Right atrium auricular region (tissue), 2 donors: ENCODE measurements at places on chromosomes 16 and 17. TPM values are rescaled to one million over a fixed set of nuclear protein-coding genes. Genes with fewer than 3 reads are reported as not detected.

DNA sequence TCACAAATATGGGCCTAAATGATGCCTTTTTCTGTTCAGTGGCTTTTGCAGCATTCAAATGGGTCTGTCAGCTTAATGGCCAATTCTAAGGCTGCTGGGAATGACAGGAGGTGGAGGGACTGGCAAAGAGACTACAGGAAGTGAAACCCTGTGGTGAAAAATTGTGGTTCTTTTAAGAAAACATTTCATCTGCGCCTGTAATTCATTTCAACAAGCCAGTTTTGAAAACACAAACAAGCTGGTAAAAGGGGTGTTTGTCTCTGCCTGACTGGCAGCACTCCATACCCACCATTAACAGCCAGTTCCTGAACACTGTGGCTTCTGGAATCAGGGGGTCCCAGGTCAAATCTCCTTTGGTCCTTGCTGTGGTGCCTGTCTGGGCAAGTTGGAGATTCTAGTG is 3.6 kb upstream of the KDM8 start:
- no peak overlapping the region for H3K4me3 ChIP-seq
- no peak overlapping the region for H3K27ac ChIP-seq
- no peaks in the 10 kb centered on the region for H3K27me3 ChIP-seq

DNA sequence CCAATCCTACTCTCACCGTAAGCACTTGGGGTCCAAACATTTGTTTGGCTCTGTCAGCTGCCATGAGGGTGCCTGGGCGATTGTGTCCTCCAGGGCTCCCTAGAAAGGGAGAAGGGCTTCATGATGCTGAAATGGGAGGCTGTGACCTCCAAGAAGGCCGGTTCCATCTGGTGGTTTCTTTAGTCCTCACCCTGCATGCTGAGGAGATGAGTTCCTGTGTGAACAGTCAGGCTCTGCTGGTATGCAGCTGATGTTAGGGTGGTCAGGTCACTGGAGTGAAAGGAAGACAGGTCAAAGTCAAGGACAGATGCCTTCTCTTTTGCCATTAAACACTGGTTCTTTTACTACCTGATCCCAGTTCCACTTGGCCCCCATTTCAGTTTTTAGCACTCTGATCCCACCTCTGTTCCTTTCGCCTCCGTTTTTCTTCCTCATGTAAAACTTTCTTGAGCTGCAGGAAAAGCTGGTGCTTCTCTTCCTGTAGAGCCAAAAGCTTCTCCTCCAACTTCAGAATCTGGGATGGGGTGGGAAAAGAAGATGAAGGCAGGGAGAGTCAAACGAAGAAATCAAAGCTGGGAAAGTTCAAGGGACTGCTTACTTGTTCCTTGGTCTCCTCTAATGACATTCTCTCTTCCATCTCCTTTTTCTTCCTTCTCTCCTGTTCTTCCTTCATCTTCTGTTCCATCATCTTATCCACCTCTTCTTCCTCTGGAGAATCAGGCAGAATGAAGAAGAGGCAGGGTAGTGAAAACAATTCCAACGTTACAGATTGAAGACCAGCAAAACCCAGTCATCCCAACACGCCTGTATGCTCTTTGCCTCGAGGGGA is 1.1 kb downstream of the GPS2 start:
- peak overlapping the region; percentile 92 for H3K27ac ChIP-seq
- H3K4me1 ChIP-seq: peaks cover 39% of the 10 kb centered on the region
- peaks cover 70% of the 10 kb centered on the region for H3K36me3 ChIP-seq
- H3K4me3 ChIP-seq: peak overlapping the region; percentile 83
- DNase-seq: no peak
- no peaks in the 10 kb centered on the region for H3K27me3 ChIP-seq

GRCh38 chr17:79619636-79620206 is 8.9 kb upstream of the RBFOX3 start:
- H3K27me3 ChIP-seq: no peaks in the 10 kb centered on the region
- DNase-seq: no peak
- no peak overlapping the region for H3K4me3 ChIP-seq
- no peak overlapping the region for H3K27ac ChIP-seq
- no peaks in the 10 kb centered on the region for H3K36me3 ChIP-seq
- H3K4me1 ChIP-seq: no peaks in the 10 kb centered on the region

- no peaks in the 10 kb centered on the region for H3K4me1 ChIP-seq
- no peak overlapping the region for H3K4me3 ChIP-seq
- no peaks in the 10 kb centered on the region for H3K36me3 ChIP-seq
Measured at GRCh38 chr17:50710025-50710424, 2.3 kb upstream of the ANKRD40 start.

GRCh38 chr17:45313421-45313771 is 3.4 kb downstream of the MAP3K14 start:
- H3K27ac ChIP-seq: peak overlapping the region; percentile 96
- H3K36me3 ChIP-seq: no peaks in the 10 kb centered on the region
- no peaks in the 10 kb centered on the region for H3K27me3 ChIP-seq
- H3K4me1 ChIP-seq: no peaks in the 10 kb centered on the region

DNA sequence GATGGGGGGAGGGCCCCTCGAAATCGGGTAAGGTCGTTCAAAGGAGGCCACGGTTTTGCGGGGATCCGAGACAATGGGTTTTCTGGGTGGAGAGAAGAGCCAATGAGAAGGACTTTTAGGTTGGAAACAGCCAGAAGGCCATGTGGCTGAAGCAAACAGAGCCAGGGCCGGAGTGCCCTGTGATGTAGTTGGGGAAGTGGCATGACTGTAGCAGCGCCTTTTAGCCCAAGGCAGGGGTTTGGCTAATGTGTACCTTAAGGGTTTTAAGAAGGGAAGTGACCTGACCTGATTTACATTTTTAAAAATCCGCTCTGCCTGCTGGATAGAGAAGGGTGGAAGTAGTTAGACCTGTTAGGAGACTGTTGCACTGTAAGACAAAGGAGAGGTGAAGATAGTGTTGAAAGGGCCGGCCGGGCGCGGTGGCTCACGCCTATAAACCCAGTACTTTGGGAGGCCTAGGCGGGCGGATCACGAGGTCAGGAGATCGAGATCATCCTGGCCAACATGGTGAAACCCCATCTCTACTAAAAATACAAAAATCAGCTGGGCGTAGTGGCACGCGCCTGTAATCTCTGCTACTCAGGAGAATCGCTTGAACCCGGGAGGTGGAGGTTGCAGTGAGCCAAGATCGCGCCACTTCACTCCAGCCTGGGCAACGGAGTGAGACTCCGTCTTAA is 1.0 kb downstream of the LYRM1 start:
- DNase-seq: peak; percentile 71
- H3K27me3 ChIP-seq: no peaks in the 10 kb centered on the region
- H3K4me3 ChIP-seq: peak overlapping the region; percentile 68
- peaks cover 9% of the 10 kb centered on the region for H3K36me3 ChIP-seq

DNA sequence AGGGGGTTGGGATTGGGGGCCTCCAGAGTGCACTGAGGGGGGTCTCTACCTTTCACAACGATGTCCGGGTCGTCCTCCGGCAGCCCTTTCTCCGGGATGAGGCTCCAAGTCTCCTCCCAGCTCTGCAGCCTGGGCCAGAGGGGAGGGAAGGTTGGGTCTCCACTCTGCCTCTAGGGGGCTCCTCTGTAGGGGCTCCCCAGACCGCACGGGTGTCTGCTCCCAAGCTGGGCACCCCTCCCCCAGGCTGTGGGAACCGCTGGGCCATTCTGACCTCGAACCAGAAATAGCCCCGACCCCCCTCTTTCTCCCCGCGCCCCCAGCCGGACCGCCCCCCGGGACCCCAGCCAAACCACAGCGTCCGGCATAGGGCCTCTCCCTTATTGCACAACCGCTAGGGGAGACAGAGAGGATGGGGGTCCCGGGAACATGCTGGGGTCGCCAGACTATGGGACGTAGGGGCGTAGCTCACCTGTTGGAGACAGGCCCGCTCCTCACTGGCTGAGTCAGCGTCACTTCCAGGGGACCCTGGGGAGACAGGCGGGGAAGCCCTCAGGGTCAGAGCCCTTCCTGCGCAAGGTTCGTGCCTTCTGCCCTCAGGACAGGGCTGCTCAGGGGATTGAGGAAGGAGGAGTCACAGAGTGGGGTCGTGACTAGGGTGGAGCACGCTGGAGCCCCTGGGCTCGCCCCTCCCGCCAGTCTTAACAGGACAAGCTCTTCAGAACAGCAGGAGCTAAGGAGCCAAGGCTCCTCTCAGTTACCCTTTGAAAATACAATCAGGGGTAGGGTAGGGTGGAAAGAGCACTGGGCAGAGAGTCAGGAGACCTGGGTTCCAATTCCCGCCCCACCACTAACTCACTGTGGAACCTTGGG is 2.7 kb downstream of the PLEKHH3 start:
- no peaks in the 10 kb centered on the region for H3K4me1 ChIP-seq
- H3K4me3 ChIP-seq: peak overlapping the region; percentile 87
- peak; percentile 71 for DNase-seq
- no peaks in the 10 kb centered on the region for H3K27me3 ChIP-seq
- H3K27ac ChIP-seq: peak overlapping the region; percentile 99

- H3K36me3 ChIP-seq: no peaks in the 10 kb centered on the region
- no peak overlapping the region for H3K27ac ChIP-seq
- H3K27me3 ChIP-seq: no peaks in the 10 kb centered on the region
- no peaks in the 10 kb centered on the region for H3K4me1 ChIP-seq
- DNase-seq: no peak
Measured at GRCh38 chr16:68629351-68629910, 15.7 kb upstream of the CDH3 start.

DNA sequence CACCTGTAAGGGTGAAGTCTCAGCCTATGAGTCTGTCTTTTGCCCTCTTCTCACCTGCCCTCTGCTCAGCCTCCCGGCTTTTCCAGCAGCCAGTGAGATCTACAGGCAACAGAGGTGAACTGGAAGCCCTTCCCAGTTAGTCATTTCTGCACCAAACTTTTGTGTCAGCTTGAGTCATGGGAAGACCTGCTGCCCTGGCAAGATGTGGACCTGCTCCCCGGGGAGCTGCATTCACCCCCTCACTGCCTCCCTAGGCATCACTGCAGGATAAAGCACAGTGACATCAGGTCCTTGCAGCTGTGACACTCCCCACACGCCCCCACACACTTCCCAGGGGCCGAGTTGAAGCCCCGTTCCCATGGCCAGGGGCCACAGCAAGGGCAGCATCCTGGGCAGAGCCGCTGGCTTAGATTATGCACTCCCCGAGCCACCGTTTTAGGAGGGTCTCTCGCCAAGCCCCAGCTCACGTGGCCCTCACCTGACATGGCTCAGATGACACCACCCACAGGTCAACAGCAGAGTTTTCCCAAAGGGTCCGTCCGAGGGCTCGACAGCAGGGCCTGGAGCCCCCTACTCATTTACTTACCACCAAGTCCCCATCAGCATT is 6.5 kb upstream of the ABR start:
- peak overlapping the region; percentile 42 for H3K4me3 ChIP-seq
- peak overlapping the region; percentile 82 for H3K27ac ChIP-seq
- no peaks in the 10 kb centered on the region for H3K4me1 ChIP-seq
- H3K36me3 ChIP-seq: no peaks in the 10 kb centered on the region
- DNase-seq: no peak

DNA sequence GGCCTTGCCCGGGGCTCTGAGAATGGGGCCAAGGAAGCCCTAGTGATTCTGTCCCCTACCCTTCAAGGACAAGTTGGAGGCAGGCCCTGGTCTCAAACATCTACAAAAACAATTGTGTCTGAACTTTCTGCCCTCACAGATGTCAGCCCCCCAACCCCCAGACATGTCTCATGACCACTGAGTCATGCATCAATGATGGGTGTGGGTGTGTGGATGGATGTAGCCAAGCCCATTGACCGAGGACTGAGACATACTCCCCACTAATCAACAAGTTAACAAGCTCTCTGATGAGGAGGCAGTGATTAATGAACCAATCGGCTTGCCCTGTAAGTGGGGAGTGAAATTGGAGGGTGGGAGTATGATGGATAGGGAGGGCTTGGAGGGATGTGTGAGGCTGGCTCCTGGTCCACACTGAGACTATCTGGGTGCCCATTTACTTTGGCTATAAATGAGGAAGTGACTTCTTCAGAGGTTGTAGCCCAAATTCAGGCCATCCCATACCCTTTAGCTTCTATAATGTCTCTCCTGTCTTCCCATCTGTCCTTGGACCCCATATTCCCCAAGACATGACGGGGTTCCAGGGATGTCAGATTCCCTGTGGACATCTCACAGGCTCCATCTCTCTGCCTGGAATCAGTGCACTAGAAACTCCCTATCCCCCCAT is 97.1 kb upstream of the TMEM97 start:
- no peak overlapping the region for H3K27ac ChIP-seq
- no peak for DNase-seq

GRCh38 chr16:58574895-58575294 is 54.7 kb downstream of the CNOT1 start:
- peaks cover 6% of the 10 kb centered on the region for H3K4me1 ChIP-seq
- H3K4me3 ChIP-seq: no peak overlapping the region
- no peak for DNase-seq
- H3K27ac ChIP-seq: peak overlapping the region; percentile 23
- H3K27me3 ChIP-seq: no peaks in the 10 kb centered on the region
- H3K36me3 ChIP-seq: peaks cover 95% of the 10 kb centered on the region

GRCh38 chr17:17526369-17526768 is 30.2 kb upstream of the RASD1 start:
- H3K27ac ChIP-seq: peak overlapping the region; percentile 87
- no peaks in the 10 kb centered on the region for H3K27me3 ChIP-seq
- no peak for DNase-seq
- no peaks in the 10 kb centered on the region for H3K4me1 ChIP-seq
- H3K4me3 ChIP-seq: no peak overlapping the region
- no peaks in the 10 kb centered on the region for H3K36me3 ChIP-seq

DNA sequence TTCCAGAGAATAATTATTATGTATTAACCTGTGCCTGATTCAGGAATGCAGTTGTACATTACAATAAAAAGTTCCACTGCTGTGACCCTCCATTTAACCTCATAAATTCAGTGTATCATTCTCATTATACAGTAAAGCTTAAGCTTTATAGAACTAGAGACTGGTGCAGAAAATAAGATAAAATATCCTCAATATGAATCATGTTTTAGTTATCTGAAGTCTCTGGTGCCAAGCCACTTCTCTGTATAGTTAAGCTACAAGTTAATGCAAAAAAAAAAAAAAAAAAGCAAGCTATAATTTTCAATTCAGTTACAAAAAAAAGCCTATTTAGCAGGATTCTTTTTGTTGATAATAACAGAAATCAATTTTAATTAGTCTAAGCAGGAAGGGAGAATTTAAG is 22.4 kb upstream of the SMIM36 start:
- H3K27ac ChIP-seq: no peak overlapping the region
- no peaks in the 10 kb centered on the region for H3K27me3 ChIP-seq
- no peaks in the 10 kb centered on the region for H3K36me3 ChIP-seq
- H3K4me3 ChIP-seq: no peak overlapping the region
- no peak for DNase-seq
- no peaks in the 10 kb centered on the region for H3K4me1 ChIP-seq

- H3K4me1 ChIP-seq: peaks cover 8% of the 10 kb centered on the region
- no peaks in the 10 kb centered on the region for H3K36me3 ChIP-seq
- H3K27ac ChIP-seq: no peak overlapping the region
- H3K27me3 ChIP-seq: no peaks in the 10 kb centered on the region
- DNase-seq: no peak
Measured at GRCh38 chr17:58786586-58787295, 31.1 kb downstream of the PPM1E start.

Gene WFDC1
- 3.3 TPM for total RNA-seq

Gene ZNF75A
- 20.1 TPM for total RNA-seq

Gene RRAD
- total RNA-seq: 173 TPM

Gene PTX4
- 0.24 TPM for total RNA-seq

Gene MEOX1
- 3.9 TPM for total RNA-seq

Gene ARHGAP27
- total RNA-seq: 18.9 TPM
